ENCODE measurements at places on chromosomes 5 and 9.

DNA sequence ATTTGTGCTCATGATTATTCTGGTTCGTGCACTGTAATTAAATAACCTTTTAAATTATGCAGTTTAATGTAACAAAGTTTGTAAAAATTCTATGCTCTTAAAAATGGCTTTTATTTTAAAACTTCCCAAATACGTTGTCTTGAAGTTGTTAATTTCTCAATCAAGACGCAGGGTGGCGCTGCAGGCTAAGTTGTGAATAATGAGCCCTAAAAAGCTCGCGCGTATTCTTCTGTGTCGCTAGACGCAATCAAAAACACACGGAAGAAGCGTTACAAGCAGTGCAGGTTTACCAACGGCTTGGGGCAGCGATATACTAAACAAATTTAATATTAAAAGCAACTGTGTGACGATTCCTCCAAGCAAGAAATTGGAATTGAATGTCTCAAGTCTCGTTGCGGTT, at the start of gene PCDHB4:
PCDHB4 (plus strand) TSS at position 256 of the 400 bp plus-strand sequence. CDS start 181 bp downstream, outside the sequence.
- DNase-seq = no peak

DNA sequence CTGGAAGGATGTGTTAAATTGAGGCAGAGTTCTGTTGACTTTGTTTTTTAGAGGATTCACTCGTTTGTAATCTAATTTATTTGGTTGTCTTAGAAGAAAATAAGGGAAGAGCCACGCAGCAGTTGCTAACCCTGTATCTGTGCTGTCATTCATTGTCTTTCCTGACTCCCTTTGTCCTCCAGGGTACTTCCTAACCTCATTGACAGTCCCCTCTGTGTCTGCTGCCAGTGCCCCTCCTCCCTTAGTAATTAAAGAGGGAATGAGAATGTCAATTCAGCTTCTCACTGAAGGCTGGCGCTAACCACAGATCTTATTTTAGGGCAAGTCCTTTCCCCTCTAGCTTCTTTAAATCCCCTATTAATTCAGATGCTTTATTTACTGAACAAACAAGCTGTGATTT, 84.0 kb downstream of the MAST4 start:
- no peak for DNase-seq

GRCh38 chr5:156093024-156093423, 233.9 kb upstream of the SGCD start:
- DNase-seq = no peak

- DNase-seq = no peak
Observed at GRCh38 chr5:64637144-64637543, 53.2 kb upstream of the SHISAL2B start.

DNA sequence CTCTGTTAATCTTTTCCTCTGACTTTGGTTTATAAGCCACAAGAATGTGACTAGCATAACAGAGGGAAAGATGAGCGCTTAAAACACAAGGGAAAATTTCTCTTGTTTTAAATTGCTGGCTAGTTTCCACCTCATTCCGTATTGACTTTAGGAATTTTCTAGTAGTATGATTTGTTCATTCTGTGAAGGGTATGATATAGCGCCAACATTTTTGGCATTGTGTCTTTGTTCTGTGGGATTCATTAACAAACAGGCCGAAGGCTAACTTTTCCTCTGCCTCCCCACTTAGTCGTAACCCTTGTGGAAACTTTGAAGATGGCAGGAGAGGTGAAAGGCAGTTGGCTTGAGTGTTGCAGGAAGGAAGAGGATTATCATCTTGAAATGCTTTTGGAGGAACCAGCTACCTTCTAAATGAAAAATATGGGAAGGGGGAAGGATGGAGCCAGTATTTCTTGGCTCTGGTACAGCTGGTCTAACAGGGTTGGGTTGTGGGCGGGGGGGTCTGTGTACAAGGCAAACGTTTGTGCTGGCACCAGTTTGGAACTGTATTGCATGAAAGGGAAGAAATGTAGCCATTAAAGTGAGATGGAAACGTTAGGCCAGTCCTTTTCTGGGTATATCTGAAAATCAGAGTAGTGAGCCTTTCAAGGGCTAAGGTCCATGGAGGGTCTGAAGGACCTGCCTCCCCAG, 21.5 kb upstream of the DMRT2 start:
- no peak for DNase-seq

- DNase-seq = peak; percentile 19
Observed at GRCh38 chr9:85723215-85723614, 18.5 kb downstream of the AGTPBP1 start.

DNA sequence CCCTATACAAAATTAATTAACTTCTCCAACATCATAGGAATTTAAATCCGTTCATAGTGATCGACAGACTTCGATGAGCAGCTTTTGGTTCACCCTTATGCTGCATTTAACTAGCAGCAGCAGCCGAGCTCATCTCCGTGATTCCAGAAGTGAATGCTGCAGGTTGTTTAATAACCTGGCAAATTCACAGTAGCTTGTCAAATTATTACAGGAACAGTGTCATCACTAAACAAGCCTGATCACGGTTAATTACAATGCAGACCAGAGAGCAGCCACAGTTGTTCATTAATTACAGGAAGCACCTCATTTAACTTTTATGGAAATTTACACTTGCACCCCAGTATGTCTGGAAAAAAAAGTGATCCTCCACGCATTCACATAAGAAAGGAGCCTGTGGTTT, 188.2 kb downstream of the BNC2 start:
- no peak for DNase-seq

- no peak for DNase-seq
Observed at GRCh38 chr9:116378873-116379272, 225.3 kb downstream of the PAPPA start.

- DNase-seq = no peak
Observed at GRCh38 chr5:166302166-166302565, 1989.3 kb upstream of the WWC1 start.

DNA sequence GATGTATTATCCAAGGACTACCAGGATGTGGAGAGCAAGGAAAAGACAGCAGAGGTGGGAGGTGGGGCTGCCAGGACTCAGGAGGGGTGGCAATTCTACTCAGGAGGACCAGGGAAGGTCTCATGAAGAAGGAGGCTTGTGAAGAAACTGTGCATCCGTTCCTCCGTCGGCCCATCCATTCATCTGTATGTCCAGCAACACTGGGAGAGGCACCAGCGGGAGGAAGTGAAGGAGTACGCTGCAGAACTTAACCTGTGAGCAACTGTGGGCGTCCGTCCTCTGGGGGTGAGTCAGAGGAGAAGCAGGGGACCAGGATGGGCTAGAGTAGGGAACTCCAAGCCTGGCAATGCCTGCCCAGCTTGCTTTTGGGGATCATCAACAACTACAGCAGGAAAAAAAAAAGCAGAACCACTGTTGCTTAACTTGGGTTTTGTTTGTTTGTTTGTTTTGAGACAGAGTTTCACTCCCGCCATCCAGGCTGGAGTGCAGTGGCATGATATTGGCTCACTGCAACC, 47.3 kb upstream of the NEURL1B start:
- no peak for DNase-seq

DNA sequence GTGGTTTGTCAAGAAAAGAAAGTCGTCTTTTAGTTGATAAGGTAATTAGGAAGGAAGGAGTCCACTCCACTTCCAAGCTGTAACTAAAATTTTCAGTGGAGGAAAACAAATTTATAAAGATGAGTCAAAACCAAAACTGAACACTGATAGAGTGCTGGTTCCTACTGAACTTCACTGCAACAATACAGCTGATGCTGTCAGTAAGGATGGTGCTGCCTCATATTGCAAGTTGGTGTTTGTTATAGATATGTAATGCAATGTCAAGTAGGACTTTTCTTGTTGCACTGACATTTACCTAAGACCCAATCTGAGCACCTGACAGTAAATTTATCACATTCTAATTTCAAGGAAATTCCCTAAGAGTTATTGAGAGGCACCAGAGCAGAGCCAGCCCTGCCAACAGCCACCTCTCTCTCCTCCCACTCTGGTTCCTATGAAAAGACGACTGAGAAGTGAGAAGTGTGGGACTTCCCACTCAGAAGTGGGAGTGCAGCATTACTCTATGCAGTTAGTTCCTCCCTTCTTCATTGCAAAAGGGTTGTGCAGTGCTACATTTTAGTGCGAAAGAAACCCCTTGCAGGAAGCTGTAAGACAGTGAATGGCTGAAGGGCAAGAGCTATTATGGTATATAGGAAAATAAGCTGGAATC, 350.8 kb downstream of the NFIB start:
- no peak for DNase-seq

GRCh38 chr9:123867034-123867433, 62.9 kb downstream of the DENND1A start:
- DNase-seq = no peak

DNA sequence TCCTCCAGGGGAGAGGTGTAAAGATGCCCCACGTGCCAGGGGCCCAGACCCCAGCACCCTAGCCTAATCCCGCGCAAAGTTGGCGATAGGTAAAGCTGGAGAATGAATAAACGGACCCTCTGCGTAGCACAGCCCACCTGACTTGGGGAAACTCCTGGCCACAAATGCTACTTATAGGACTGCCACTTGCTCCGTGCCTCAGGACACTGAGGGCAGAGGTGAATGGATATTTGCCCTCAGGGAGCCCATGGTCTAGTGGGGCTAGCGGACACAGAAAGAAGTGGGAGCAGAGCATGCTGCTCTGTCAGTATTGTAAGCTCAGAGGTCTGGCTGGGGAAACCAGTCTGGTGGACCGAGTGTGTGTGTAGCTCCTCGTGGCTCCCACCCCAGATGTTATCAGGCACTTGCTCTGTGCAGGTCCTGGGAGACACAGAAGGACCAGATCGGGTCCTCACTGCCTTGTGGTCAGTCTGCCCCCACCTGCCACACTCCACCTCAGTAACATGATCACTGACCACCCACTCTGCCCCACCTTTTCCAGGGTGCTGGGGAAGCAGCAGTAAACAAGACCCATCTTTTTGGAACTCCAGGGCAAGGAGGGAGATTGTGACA, 841 bp downstream of the GRK6 start:
- no peak for DNase-seq

- no peak for DNase-seq
Observed at GRCh38 chr5:76807296-76807695, 11.5 kb upstream of the F2RL1 start.

DNA sequence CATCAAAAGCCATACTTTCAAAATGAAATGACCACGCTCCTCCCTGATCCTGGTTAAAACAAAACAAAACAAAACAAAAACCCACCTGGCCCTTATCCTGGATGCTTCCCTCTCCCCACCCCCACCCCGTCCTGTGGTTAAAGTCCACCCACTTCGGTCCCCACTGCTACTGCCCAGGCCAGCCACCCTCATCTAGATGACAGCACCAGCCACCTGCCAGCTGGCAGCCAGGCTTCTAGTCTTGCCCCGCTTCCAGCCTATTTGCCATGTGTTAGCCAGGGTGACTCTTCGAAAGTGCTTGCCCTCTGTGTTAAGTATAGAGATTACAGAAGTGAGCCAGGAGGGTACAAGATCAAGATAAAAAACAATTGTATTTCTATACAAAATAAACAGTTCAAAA, 27.5 kb upstream of the NCS1 start:
- DNase-seq = no peak

- no peak for DNase-seq
Observed at GRCh38 chr9:85030316-85030715, 360.8 kb downstream of the NTRK2 start.
